ENCODE measurements at places on chromosomes 1 and 21.

- no peak for DNase-seq
Observed at GRCh38 chr1:93525431-93525830, 77.5 kb downstream of the FNBP1L start.

- no peak for DNase-seq
Observed at GRCh38 chr1:8412183-8412831, 94.4 kb downstream of the SLC45A1 start.

DNA sequence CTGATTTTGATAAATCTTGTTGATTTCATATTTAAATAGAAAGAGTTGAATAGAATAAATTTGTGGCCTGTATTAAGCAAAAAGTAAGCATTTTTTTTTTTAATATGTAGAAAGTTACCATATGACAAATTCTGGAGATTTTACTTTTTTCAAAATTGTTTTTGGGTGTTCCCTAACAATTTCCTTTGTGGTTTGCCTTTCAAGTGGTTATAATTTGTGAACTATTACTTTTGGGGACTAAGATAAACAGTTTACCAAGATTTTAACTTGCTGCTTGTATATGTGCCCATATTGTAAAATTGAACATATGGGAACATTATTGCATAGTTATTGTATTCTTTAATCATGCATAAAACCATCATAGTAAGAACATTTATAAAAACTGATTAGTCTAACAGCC is 34.6 kb downstream of the SLC30A7 start:
- DNase-seq, result no peak

DNA sequence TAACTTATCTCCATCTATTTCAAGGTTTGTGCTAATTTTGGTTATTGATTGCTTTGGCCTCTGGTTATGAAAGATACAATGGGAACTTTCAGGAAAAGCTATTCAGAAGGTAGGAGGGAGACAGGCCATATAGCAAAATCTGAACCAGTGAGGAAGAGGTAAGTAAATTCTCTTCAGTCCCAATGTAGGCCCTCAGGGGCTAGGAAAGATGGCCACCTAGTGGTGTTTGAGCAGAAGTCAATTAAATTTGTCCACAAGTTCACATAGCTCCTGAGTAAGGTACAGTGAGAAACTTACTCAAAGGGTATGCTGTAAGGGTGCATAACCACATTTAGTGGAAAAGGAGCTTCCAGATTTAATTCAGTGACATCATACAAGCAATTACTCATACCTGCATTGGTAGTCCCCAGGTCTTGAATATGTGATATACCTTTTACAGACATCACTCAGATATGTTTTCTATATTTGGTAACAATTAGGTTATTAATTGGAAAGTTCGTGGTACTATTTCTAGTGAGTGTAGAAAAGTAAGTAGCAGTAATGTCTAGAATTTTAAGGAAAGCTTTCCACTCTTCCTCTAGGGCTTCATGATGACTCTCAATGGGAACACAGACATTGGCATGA is 21.4 kb upstream of the FMO1 start:
- peak; percentile 17 for DNase-seq

DNA sequence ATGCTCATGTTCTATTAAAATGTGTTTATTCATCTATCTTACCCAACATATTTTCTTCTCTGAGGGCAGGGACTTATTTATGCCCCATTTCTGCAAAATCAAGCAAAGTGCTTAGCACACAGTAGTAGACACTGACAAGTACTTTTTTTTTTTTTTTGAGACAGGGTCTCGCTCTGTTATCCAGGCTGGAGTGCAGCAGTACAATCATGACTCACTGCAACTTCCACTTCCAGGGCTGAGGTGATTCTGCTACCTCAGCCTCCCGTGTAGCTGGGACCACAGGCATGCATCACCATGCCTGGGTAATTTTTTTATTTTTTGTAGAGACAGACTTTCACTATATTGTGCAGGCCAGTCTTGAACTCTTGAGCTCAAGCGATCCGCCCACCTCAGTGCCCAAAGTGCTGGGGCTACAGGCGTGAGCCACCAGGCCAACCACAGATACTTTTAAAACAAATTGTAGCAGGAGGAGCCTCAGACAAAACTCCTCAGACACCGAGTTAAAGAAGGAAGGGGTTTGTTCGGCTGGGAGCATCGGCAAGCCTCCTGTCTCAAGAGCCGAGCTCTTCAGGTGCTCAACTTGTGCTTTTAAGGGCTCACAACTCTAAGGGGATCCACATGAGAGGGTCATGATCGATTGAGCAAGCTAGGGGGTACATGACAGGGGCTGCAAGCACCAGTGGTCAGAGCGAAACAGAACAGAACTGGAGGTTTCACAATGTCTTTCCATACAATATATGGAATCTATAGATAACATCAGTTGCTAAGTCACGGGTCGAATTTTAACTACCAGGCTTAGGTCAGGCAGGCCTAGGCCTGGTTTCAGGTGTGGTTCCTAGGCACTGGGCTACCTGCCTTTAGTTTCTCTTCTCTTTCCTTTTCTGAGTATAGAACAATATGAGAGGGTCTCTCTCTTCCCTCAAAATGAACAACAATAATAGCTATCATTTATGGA is 5.7 kb upstream of the TMEM167B start:
- no peak for DNase-seq

DNA sequence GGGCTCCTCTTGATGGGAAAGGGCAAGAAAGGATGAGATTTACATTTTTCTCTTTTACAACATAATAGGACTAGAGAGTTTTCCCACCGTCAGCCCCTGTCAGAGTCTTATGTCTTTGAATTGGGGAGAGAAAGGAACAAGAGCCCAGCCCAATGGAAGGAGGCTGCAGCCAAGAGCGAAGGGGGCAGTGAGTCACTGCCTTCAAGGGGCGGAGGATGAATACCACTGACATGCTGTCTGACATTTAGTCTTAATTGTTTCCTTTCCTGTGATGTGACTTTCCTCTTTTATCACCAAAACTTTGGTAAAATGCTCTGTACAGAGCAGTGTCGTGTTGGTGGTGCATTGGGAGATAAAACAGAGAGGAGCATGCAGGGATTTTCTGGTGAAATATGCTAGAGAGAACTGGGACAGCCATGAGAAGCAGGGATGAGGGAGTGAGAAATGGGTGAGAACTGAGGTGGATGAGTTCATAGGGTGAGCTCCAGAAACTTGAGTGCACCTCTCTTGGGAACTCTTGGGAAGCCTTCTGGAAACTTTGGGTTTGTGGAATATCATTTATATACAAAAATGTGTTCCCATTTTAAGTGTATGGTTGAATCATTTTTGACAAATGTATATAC is 179.9 kb upstream of the FGGY start:
- DNase-seq, result no peak

DNA sequence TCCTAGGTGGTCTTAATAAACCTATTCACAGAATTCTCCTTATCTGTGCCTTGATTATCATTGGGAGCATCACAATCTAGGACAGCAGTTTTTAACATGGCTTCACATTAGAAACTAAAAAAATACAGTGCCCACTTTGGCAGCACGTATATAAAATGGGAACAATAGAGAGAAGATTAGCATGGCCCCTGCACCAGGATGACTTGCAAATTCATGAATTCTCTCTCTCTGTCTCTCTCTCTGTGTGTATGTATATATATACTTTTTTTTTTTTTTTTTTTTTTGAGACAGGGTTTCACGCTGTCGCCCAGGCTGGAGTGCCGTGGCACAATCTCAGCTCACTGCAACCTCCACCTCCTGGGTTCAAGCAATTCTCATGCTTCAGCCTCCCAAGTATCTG is 6.2 kb upstream of the PPP1R8 start:
- no peak for DNase-seq

DNA sequence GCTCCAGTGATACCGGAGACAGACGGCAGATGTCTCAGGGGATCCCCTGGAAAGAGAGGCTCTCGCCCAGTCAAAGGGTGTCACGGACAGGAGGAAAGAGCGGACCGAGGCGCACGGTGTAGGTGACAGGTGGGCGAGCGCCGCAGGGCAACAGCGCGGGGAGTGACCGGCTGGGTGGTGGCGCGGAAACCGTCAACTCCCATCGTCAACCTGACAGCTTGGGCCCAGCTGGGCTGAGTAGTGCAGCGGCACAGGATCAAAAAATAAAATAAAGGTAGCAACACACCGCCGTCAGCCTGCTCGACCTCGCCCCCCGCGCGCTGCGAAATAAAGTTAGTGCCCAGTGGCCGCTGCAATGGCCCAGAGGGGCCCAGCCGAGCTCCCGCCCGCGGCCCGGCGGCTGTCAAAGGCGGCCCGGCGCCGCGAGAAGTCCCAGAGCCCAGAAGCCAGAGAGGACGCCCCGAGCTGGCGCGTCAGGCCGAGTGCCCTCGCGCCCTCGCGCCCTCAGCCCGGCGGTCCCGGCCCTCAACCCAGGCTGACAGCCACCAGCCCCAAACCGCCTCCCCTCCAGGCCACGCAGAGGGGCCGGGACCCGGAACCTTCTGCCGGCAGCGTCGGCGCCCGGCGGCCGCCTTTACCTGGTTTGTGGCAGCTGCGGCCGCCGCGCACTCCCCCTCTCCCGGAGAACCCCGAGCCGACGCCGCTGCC is at the start of gene LYST:
TSS of gene LYST (minus strand) at position 702 of the 708 bp plus-strand sequence. CDS start 36,489 bp downstream, outside the sequence.
- peak; percentile 16 for DNase-seq

- DNase-seq, result no peak
Observed at GRCh38 chr1:89672489-89673183, 39.7 kb downstream of the LRRC8C start.

- DNase-seq, result no peak
Observed at GRCh38 chr1:175863299-175864050, 120.1 kb upstream of the TNR start.

GRCh38 chr21:45373991-45374816 is 30.8 kb upstream of the COL18A1 start:
- no peak for DNase-seq

GRCh38 chr21:44958471-44959191 is 18.8 kb downstream of the SLX9 start:
- DNase-seq, result no peak

- DNase-seq, result no peak
Observed at GRCh38 chr1:44559330-44559729, 115.0 kb downstream of the TMEM53 start.

DNA sequence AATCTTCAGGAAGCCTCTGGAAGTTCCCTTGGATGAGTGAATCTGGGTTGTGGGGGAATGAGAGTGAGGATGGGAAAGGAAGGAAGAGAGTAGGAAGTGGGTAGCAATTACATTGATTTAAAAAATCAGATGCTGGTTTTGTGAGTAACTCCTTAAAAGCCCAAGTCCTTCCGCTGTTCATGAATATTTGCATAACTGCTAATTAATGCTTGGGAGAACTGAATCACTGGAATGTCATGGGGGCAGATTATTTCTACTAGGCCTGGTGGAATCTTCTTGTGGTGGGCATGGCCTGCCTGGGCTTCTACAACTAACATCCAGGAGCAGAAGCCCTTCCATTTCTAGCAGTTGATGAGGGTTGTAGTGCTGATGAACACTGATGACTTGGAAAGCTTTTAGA is 52.7 kb downstream of the FASLG start:
- DNase-seq, result no peak

DNA sequence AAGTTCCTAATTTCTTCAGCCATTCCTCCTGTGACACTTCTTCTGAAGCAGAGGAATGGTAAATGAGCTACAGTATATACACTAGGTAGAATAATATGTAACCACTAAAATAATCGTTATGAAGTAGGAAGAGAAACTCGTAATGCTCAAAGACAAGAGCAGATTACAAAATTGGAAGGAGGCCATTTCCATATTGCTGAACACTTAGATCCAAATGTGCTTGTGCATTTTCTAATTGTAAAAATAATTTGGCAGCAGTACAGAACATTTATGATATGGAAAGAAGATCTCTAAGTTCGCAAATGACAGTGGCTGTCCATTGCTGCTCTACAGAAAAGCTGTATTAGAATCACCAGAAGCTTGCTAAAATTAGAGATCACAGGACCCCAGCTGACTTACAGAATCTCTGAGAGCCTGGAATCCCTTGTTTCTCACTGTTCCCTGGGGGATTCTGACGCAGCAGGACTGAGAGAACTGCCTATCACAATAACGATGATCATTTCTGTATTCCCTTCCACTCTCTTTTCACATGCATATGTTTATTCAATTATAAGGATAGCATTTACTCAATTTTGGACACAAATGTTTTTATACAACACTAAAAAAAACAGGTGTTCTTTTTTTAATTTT is 242.1 kb downstream of the OMA1 start:
- DNase-seq, result no peak

DNA sequence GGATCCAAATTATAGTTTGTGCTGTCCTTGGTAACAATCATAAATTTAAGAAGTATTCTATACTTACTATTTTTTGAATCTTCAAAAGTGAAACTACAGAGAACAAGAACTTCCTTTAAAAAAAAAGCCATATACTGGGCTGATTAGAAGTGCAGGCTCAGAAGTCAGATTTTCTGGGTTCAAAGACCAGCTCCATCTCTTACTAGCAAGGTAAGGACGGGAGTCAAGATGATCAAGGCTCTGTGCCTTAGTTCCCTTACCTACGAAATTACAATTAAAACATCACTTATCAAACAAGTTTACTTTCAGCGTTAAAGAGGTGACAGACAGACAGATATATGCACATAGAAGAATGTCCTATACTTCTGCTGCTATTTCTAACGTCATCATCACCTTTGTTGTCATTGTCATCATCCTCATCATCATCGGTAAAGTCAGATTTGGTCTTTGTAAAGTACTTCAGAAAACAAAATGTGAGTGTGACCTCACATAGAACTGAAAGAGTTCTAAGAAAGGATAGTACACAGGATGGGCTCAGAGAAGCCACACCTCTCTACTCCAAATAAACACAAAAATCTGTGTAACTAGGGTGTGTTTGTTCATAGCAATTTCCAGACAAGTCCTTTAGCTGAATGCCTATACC is 178.7 kb downstream of the VAV3 start:
- no peak for DNase-seq
